H1 (cell line): ENCODE measurements at places on chromosomes 5 and 9. TPM values are rescaled to one million over a fixed set of nuclear protein-coding genes. Genes with fewer than 3 reads are reported as not detected.
A peak's percentile ranks its signal among the peaks of the same experiment; 100 is the strongest.

The SOHLH1 gene
- not detected in 2 replicates for total RNA-seq

The SLC46A2 gene
- not detected in 2 replicates for total RNA-seq

The ETF1 gene
- 168 TPM in 2 replicates for total RNA-seq

The PCSK1 gene
- total RNA-seq: 2.7 and 3.2 TPM in 2 replicates

The FABP6 gene
- 3.6 and 4.8 TPM in 2 replicates for total RNA-seq

The ARAP3 gene
- 45.7 and 48.6 TPM in 2 replicates for total RNA-seq

The CYSRT1 gene
- 1.0 and 1.6 TPM in 2 replicates for total RNA-seq

The GRXCR2 gene
- total RNA-seq: not detected in 2 replicates

The EGFLAM gene
- total RNA-seq: 0.15 and 0.24 TPM in 2 replicates

DNA sequence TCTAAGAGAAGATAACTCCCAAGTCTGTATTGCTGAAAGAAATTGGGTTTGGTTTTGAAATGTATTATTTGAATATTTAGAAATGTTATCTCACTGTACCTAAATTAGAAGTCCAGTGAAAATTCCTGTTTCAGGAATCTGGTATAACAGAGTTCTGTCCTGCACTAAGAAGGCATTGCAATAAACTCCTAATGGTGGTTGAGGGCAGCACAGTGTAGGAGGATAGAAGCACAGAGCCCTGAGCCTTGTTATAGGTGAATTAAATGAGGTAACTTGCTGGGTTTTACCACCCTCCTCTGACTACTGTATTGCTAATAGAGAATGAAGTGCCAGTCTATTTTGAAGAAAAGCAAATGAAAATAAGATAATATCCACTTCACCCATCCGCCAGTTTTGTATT is 143.4 kb downstream of the CD180 start:
- no peaks in the 10 kb centered on the region for H3K27me3 ChIP-seq
- no peak for DNase-seq
- H3K36me3 ChIP-seq: no peaks in the 10 kb centered on the region
- H3K4me3 ChIP-seq: no peak overlapping the region
- no peak overlapping the region for H3K27ac ChIP-seq

- no peak for DNase-seq
- no peaks in the 10 kb centered on the region for H3K4me1 ChIP-seq
- no peak overlapping the region for H3K4me3 ChIP-seq
Observed at GRCh38 chr5:68110264-68110663, 105.3 kb upstream of the PIK3R1 start.

- H3K36me3 ChIP-seq: no peaks in the 10 kb centered on the region
- H3K27ac ChIP-seq: no peak overlapping the region
- H3K27me3 ChIP-seq: no peaks in the 10 kb centered on the region
- peak; percentile 62 for DNase-seq
Observed at GRCh38 chr9:132207839-132208615, 46.2 kb downstream of the NTNG2 start.

DNA sequence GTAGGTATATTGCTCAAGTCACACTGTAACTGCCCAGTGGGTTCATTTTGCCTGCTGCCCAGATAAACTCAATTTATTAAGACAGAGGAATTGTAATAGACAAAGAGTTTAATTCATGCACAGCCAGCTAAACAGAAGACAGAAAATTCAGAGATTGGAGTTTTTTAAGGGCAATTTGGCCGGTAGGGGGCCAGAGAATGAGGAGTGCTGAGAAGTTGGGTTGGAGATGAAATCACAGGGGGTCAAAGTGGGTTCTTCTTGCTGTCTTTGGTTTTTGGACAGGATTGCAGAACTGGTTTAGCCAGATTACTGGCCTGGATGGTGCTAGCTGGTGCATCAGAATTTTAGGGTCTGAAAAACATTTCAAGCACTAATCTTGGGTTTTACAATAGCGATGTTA is 20.7 kb upstream of the IL33 start:
- no peak for DNase-seq
- H3K36me3 ChIP-seq: no peaks in the 10 kb centered on the region
- H3K27ac ChIP-seq: no peak overlapping the region
- H3K27me3 ChIP-seq: no peaks in the 10 kb centered on the region
